ENCODE measurements at places on chromosomes 12 and 14.
A peak's percentile ranks its signal among the peaks of the same experiment; 100 is the strongest.

DNA sequence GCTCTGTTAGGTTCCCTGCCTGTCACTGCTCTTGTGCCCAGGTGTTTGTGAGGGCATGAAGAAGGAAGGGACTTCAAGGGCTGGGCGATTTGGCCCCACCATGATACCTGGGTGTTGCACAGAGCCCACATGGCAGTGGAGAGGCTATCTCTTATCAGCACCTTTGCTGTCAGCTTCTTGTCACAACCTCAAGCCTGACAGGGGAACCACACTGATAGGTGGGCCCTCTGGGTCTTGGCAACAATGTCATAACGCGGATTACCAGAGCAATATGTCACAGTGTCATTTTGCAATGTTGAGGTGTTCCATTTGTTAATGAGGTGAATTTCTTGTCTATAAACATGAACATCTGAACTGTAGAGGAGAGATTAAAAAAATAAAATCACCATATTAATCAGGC is 22.9 kb upstream of the CACNA1C start:
- DNase-seq, result no peak

DNA sequence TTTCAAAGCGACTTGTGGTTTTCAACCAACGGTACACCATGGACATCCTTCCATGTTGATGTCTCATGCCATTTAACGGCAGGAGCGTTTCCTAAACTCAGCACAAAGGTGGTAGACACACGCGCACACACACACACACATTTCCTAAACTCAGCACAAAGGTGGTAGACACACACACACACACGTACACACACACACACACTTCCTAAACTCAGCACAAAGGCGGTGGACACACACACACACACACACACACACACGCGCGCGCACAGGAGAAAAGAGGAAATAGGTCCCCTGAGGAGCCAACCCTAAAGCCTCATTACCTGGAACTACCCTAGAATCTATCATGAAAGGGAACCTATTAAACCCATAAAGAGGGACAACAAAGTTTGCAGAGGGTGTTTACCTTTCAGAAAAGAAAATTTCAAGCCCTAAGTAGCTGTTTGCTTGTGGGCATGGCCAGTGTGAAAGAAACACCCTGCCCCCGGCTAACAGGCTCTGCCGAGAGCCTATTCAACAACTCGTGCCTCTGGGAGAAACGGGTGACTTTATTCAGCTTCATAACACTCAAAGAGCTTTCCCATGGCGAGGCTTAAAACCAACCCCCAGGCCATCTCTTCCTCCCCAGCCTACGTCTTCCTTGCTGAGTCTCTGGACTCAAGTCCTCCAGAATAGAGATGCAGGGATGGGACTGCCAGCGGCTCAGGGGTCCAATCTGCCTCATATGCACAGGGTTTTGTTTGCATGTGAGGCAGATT is 31.8 kb downstream of the SLC8B1 start:
- DNase-seq, result no peak

GRCh38 chr12:109269428-109269827 is 39.7 kb downstream of the FOXN4 start:
- no peak for DNase-seq

GRCh38 chr14:53147208-53147607 is 5.9 kb downstream of the DDHD1 start:
- DNase-seq, result no peak

DNA sequence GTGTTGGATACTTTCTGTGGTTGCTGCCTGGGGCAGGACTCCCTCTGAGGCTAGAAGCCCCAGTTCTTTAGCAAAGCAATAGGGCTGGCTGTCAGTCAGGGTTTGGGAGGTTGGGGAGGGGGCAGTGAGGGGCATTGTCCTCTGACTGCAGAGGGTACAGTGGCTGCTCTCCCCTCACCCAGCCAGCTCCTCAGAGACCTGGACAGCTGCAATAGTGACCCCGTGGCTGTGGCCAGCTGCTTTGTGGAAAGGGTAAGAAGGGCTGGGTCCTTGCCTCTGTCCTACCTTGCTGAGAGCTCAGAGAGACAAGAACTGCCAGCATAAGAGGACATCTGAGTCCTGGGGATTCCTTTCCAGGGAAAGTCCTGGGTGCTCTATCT is 25.8 kb downstream of the PLEKHG3 start:
- DNase-seq, result no peak

- peak; percentile 77 for DNase-seq
Observed at GRCh38 chr12:101021911-101022388, 188.1 kb downstream of the SLC5A8 start.

All from fibroblast of skin of right quadriceps (primary cell).